Naive thymus-derived CD4-positive, alpha-beta T cell (primary cell): ENCODE measurements at places on chromosomes 2 and 18. TPM values are rescaled to one million over a fixed set of nuclear protein-coding genes. Genes with fewer than 3 reads are reported as not detected.
A peak's percentile ranks its signal among the peaks of the same experiment; 100 is the strongest.

Gene DUSP2
- total RNA-seq: 234 TPM

Gene SLC9A4
- 0.08 TPM for total RNA-seq

Gene MGAT4A
- total RNA-seq: 308 TPM

- no peak for DNase-seq
These were observed 306.7 kb upstream of the ACVR2A start for GRCh38 chr2:147538088-147538487.

GRCh38 chr2:73107211-73107926 lies 5.4 kb downstream of the RAB11FIP5 start:
- no peak for DNase-seq

- DNase-seq: no peak
These were observed 179.7 kb upstream of the ACVR2A start for GRCh38 chr2:147665105-147665504.

GRCh38 chr2:233100192-233100998 lies 40.3 kb downstream of the INPP5D start:
- peak; percentile 51 for DNase-seq
